ENCODE measurements at places on chromosomes 1 and 21. TPM values are rescaled to one million over a fixed set of nuclear protein-coding genes. Genes with fewer than 3 reads are reported as not detected.

The TTC39A gene
- 0.12 TPM for total RNA-seq

The LRRIQ3 gene
- total RNA-seq, result 0.17 TPM

The CNR2 gene
- 0.02 TPM for total RNA-seq

The TDRD10 gene
- not detected for total RNA-seq

The ATP1A4 gene
- total RNA-seq, result not detected

The TPTE gene
- total RNA-seq, result not detected

The AADACL4 gene
- total RNA-seq, result not detected

The AKR7A3 gene
- total RNA-seq, result 1.8 TPM

The SNX7 gene
- not detected for total RNA-seq

The RAB25 gene
- not detected for total RNA-seq

The REN gene
- not detected for total RNA-seq

The EXO1 gene
- total RNA-seq, result 63.5 TPM

The C1QC gene
- total RNA-seq, result not detected

The SMIM1 gene
- 0.66 TPM for total RNA-seq

The GBP4 gene
- 29.5 TPM for total RNA-seq

The NAV1 gene
- total RNA-seq, result 0.40 TPM

The IGSF3 gene
- 2.2 TPM for total RNA-seq

The SPRR2F gene
- not detected for total RNA-seq

The CREG1 gene
- 12.3 TPM for total RNA-seq

The TAS1R1 gene
- not detected for total RNA-seq

The ACOT11 gene
- total RNA-seq, result 1.3 TPM

The MAP3K21 gene
- total RNA-seq, result 1.6 TPM

The SPRR2E gene
- not detected for total RNA-seq

The AGTRAP gene
- 13.1 TPM for total RNA-seq

The ENAH gene
- total RNA-seq, result 0.33 TPM

The FAM177B gene
- total RNA-seq, result 0.47 TPM

The SOX13 gene
- 0.17 TPM for total RNA-seq

The NKAIN1 gene
- not detected for total RNA-seq

The IKBKE gene
- total RNA-seq, result 50.0 TPM

The C1orf115 gene
- not detected for total RNA-seq

The STYXL2 gene
- total RNA-seq, result not detected

The NUP210L gene
- total RNA-seq, result not detected

The ATAD3C gene
- total RNA-seq, result 0.75 TPM

The KCNK2 gene
- not detected for total RNA-seq

The AIM2 gene
- 75.9 TPM for total RNA-seq

The CYP4A11 gene
- not detected for total RNA-seq

Measured in activated CD4-positive, alpha-beta T cell treated with anti-CD3 and anti-CD28 coated beads, Interleukin-2, amount 10 ng/mL, durations not matched to agents 24 days and 14 days (primary cell).